Neural cell (in vitro differentiated cells): ENCODE measurements at places on chromosomes 3 and 15. TPM values are rescaled to one million over a fixed set of nuclear protein-coding genes. Genes with fewer than 3 reads are reported as not detected.

SENP7 gene
- 264 and 273 TPM in 2 replicates for polyA plus RNA-seq

STRC gene
- 2.4 and 2.5 TPM in 2 replicates for polyA plus RNA-seq

TPM1 gene
- polyA plus RNA-seq: 254 and 273 TPM in 2 replicates

SUSD5 gene
- 0.70 and 0.74 TPM in 2 replicates for polyA plus RNA-seq

VWA5B2 gene
- polyA plus RNA-seq: 0.33 and 0.34 TPM in 2 replicates
